ENCODE measurements at places on chromosomes 3 and 15. TPM values are rescaled to one million over a fixed set of nuclear protein-coding genes. Genes with fewer than 3 reads are reported as not detected.

GRCh38 chr3:193997228-193998122 lies 138.5 kb upstream of the HES1 start:
- DNase-seq, result peak; percentile 61

DNA sequence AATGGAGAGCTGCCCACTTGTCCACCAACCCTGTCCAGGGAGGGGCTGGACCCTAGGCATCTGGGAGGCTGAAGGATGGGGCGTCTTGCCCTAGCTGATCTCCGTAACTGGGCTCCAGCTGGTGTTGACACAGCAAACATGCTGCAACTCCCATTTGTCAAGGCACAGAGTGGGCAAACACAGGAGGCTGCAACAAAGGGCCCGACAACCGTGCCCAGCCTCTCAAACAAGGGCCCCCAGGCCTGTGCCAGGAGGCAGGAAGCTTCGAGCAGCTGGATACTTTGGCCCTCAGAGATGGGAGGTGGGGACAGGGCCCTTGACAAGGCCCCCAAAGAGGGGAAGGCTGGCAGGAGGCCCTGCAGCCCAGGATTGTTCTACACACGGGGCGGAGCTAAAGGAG lies 64.2 kb upstream of the TMEM115 start:
- DNase-seq, result no peak

- DNase-seq, result no peak
These were observed 264.6 kb upstream of the TGFBR2 start for GRCh38 chr3:30341851-30342250.

DNA sequence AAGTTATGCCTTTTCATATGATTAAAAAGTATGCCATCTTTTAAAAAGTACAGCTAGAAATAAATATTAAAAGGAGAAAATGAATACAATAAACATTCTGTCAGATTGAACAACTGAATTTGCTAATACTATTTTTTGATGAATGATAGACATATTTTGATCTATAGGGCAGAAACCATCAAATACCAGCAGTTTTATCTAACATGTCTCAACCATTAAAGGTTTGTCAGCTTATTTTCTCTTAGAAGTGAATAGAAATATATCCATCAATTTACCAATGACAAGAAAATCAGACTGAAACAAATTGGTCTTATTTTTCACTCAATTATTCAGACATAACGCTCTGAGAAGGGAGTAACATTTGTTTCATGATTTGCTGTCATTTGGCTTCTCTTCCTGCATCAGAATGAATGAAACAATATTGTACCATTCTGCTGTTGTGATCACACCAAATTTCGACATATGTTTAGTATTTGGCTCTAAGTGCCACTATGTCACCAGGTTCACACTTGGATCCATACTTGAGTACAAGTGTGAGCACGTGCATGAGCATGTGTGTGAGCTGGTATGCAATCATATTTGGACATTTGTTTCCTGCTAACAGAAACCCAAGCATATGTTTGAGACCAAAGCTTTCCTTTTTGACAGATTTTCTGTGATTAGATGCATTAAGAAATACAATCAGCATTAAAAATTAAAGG lies 86.5 kb downstream of the THRB start:
- no peak for DNase-seq

- DNase-seq, result no peak
These were observed 441.4 kb downstream of the CNTN4 start for GRCh38 chr3:2540115-2540514.

- peak; percentile 24 for DNase-seq
These were observed 92.2 kb downstream of the TBC1D2B start for GRCh38 chr15:77985031-77985930.

- DNase-seq, result no peak
These were observed 79.2 kb downstream of the B3GALNT1 start for GRCh38 chr3:161025911-161026310.

DNA sequence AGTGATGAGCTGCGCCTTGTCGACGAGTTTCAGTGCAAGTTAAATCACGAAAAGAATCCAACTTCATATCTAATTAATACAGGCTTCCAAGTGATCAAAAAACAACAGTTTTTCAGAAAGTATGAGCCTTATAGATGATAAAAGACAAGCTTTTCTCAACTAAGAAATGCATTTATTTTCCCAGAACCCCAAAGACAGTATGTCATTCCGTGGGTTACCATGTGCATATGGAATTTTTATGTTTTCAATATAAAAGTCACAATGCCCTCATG lies 442.8 kb downstream of the MAGI1 start:
- DNase-seq, result no peak

Gene SYNPR
- not detected for total RNA-seq

DNA sequence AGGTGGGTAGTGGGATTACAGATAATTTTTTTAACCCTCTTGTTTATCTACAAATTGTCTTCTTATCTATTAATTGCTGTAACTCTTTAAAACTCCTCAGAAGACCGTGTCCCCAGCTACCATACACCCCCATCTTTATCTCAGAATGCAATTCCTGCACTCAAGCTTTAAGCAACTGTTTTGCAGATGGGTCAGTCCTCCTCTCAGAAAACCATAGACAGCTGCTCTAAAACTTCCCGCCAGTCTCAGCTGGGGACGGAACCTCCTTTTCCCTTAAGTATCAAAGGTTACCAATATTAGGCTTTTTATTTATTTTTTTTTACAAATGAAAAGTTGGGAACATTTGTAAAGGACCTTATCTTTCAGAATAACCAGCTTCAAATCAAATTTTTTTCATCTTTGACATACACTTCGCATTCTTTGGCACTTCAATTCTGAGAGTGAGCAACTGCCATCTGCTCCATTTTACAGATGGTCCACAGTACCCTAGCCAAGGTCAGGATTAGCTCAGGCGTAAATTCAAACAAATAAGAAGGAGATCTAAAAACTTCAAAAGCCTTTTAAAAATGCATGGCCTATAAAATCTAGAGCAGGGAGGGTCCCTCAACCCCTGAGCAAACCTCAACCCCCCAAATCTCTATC lies 1.3 kb downstream of the GATM start:
- no peak for DNase-seq

- no peak for DNase-seq
These were observed 34.8 kb upstream of the SFMBT1 start for GRCh38 chr3:53080612-53081205.

- DNase-seq, result no peak
These were observed 18.6 kb upstream of the ZBTB38 start for GRCh38 chr3:141349711-141350110.

DNA sequence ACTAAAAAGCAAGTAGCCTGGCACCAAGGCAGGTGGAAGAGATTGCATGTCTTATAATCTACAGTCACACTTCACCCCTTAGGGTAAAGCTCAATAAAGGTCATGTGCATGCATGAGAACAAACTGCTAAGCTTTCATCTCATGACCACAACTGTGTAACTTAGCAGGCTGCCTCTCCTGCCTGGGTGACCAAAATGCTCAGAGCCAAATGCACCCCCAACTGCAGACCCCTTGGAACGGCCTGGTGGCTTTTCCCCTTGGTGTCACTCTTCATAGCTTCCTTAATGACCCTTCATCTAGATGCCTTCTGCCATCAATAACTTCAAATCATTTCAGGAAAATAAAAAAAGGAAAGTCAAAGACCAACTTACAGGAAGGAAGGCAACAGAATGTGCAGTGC lies 88.1 kb downstream of the ADAMTS17 start:
- no peak for DNase-seq

- peak; percentile 45 for DNase-seq
These were observed 23.6 kb downstream of the HEG1 start for GRCh38 chr3:125032100-125032643.

Gene RTP1
- total RNA-seq, result not detected

DNA sequence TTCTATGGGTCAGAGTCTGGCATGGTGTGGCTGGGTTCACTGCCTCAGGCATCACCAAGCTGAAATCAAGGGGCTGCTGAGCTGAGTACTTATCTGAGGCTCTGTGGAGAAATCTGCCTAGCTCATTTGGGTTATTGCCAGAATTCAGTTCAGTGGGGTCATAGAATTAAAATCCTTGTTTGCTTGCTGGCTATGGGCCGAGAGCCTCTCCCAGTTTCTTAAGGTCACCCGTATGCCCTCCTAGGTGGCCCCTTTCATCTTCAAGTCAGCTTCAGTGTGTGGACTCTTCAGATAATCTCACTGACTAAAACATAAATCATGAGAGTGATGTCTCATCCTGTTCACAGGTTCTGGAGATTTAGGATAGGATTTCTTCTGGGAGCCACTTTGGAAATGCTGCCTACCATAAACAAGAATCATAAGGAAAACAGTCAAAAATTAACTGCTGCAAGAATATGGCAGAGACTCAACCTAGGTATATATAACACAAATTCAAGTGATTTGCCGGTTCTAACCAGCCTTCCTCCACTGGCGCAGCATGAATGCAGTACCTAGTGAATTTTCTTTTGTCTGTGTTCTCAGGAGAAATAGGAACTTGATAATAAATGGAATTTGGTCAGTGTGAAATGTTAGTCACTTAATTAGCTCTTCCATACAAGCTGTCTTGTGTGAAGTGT lies 5.3 kb downstream of the CP start:
- DNase-seq, result no peak

GRCh38 chr15:31337352-31338031 lies 10.9 kb downstream of the KLF13 start:
- no peak for DNase-seq

DNA sequence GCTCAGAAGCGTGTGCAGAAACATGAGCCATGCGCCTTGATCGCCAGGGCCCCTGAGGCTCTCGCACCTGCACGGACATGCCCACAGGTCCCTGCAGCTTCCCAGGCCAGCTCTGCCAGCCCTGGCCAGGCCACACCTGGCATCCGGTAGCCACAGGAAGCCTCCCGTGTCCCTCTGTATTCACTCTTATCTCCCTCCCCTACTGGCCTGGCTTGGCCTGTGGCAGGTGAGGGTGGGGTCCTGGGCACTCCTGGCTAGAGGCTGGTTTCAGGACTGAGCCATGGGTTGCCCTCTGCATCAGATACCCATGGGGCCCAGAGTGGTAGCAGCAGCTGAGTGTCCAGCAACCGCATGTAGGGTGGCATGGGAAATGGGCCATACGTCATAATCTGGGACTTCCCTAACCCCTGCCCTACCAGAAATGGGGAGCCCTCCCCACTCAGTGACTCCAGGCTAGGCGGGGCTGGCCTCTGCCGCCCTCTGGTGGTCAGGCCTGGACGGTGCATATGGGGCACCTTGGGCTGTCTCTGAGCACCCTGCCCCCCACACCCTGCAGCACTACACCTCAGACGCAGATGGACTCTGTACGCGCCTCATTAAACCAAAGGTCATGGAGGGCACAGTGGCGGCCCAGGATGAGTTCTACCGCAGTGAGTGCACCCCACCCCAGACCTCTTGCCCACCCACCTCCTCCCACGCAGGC lies 12.6 kb upstream of the LMAN1L start:
- peak; percentile 89 for DNase-seq

DNA sequence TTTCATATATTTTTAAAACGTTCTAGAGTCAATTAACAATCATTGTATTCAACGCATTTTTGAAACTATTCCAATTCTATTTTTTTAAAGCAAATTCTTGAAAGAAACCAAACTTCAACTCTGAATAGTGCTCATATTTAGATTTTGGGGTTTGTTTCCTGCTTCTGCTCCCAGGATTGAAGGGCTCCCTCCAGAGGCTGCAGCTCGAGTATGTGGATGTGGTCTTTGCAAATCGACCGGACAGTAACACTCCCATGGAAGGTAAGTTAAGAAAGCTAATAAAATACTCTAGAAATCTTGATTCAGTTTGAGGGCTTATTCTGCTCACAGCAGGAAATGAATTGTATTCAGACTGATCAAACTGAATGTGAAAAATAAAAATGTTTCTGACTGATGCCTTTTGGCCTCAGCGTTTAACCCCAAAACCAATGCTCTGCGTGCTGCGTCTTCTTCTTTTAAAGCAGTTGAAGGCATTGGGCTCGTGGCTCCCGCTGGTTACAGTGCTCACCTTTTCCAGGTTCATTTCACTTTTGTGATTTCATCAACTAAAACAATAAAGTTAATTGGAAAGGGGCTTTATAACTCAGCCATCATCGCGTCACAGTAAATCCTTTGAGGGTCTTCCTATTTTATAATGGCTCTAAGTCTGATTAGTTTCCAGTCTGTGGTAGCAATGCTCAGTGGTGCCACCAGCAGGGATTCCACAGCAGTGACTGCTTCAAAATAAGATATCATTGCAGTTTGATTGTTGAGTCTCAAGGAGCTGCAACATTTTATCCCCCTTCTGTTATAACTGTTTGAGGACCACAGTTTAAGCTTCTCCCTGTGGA lies 80.1 kb downstream of the SSR3 start:
- DNase-seq, result no peak

GRCh38 chr3:147428754-147429153 lies 19.6 kb downstream of the ZIC1 start:
- DNase-seq, result no peak

Gene GPR149
- total RNA-seq, result not detected

Data from Right ventricle myocardium superior (tissue), 1 donor.